Natural killer cell (primary cell): ENCODE measurements at places on chromosomes 7 and 10. TPM values are rescaled to one million over a fixed set of nuclear protein-coding genes. Genes with fewer than 3 reads are reported as not detected.

DNA sequence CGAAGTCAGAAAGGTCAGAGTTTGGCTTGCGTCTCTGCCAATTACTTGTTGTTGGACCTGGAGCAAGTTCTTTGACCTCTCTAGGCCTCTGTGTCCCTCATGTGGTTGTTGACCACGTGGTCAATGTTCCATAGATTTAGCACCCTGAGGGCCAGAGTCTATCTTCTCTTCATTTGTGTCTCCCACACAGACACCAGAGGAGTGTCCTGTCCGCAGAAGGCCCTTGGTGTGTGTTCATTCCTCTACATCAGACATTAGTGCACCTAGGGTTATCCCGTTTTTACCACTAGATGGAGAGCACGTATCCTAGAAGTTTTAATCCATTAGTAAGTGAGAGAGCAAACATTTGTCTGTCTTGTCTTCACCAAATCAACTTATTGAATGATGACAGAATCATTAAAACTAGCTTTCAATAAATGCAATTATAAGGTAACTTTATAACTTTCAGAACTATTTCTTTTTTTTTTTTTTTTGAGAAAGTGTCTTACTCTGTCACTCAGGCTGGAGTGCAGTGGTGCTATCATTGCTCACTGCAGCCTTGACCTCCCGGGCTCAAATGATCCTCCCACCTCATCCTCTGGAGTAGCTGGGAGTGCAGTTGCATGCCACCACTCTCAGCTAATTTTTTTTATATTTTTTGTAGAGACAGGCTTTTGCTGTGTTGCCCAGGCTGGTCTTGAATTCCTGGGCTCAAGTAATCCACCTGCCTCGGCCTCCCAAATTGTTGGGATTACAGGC is 122.5 kb upstream of the ANKRD1 start:
- DNase-seq: peak; percentile 12

PPP1R17 gene
- total RNA-seq: not detected

NANOS1 gene
- not detected for total RNA-seq

GRCh38 chr10:33334153-33334804 is at the start of gene NRP1:
NRP1 (minus strand) TSS chr10:33334667; CDS start chr10:33334382, 285 bp downstream.
- no peak for DNase-seq

GRCh38 chr7:106464651-106465050 is 179.9 kb upstream of the NAMPT start:
- DNase-seq: no peak

DNA sequence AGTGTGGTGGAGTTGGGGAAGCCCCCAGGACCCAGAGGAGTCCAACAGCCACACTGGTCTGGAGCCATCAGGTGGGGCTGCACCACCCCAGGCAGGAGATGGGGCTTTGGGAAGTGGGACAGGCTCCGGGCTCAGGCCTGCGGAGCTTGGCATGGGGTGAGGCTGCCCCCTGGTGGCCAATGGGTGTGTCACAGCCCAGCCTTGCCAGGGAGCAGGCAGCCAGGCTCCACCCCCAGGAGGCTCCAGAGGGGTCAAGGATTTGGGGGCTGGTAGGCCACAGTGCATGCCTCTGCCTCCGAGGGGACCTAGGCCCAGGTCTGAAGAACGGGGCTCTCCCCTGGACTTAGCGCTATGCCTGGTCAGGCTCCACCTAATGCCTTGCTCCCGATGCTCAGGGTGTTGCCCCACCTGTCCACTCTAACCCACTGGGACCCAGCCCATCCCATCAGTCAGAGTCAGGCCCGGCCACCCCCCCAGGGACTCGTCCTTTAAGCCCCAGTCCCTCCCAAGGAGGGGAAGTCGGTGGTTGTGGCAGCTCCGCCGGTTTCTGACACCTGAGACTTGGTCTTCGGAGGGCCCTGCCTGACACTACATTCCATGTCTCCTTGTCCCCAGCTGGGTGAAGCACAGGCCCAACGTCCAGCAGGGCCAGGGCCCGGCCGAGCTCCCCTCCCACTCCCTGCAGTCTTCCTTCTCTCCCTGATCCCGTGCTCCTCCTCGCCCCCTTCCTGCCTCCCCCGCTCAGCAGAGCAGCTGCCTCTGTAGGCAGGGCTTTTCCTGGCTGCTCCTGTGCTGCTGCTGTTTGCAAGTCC is 11.3 kb upstream of the SAMD8 start:
- DNase-seq: peak; percentile 89

GRCh38 chr10:58023341-58024073 is 244.2 kb downstream of the IPMK start:
- DNase-seq: no peak

DNA sequence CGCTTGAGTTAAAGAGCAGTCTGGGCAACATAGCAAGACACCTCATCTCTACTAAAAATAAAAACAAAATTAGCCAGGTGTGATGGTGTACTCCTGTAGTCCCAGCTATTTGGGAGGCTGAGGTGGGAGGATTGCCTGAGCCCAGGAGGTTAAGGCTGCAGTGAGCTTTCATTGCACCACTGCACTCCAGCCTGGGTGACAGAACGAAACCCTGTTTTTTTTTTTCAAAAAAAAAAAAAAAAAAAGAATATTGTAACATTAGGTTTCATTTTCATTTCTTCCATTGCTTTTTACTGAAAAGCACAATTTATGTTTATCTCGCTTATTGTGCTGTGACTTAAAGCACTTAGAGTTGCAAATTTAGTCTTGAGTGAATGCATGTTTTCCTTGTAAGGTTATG is 80.0 kb downstream of the MLLT10 start:
- peak; percentile 12 for DNase-seq

MYO1G gene
- 371 TPM for total RNA-seq

GRCh38 chr7:64951250-64951848 is 39.5 kb downstream of the ZNF117 start:
- DNase-seq: no peak

PIP gene
- not detected for total RNA-seq

GRCh38 chr10:52950578-52950977 is 178.0 kb upstream of the MBL2 start:
- no peak for DNase-seq

CYP3A7 gene
- not detected for total RNA-seq

NYAP1 gene
- 0.13 TPM for total RNA-seq

DNA sequence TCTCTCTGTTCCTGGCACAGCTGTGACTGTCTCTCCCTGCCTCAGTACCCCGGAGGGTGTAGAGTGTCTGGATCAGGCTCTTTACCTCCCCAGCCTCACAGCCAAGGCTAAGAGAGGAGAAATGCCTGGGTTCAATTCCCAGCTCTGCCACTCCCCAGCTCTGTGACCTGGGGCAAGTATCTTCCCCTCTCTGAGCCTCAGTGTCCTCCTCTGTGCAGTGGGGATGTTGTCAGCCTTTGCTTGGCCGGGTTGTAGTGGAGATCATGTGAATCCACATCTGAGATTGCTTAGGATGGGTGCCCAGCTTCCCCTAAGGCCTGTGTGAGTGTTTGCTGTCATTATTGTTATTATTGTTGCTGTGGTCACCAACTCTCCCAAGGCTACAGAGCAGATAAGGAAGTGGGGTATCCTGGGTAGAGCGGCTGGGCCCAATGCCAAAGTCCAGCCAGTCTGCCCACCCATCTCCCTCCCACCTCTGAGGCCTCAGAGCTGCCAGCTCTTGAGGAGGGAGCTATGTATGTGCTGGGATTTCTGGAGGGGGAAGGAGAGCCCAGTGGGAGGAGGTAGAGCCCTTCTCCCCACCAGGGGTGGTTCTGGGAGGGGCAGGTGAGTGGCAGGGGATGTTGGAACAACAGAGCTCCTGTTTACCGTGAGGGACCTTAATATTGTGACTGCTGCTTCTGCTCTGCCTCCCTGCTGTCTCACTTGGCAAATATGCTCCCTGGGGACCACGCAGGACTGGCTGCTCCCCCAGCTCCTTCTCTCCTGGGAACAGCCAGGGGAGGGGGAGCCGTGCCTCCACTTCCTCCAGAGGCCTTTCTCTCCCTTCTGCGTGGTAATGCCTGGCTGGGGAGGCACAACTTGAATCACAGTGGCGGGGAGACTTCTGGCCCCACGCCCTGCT is 170.5 kb downstream of the RPS24 start:
- no peak for DNase-seq

ARPC1A gene
- total RNA-seq: 38.1 TPM

GRCh38 chr7:22781230-22781711 is 41.4 kb downstream of the TOMM7 start:
- no peak for DNase-seq

DNA sequence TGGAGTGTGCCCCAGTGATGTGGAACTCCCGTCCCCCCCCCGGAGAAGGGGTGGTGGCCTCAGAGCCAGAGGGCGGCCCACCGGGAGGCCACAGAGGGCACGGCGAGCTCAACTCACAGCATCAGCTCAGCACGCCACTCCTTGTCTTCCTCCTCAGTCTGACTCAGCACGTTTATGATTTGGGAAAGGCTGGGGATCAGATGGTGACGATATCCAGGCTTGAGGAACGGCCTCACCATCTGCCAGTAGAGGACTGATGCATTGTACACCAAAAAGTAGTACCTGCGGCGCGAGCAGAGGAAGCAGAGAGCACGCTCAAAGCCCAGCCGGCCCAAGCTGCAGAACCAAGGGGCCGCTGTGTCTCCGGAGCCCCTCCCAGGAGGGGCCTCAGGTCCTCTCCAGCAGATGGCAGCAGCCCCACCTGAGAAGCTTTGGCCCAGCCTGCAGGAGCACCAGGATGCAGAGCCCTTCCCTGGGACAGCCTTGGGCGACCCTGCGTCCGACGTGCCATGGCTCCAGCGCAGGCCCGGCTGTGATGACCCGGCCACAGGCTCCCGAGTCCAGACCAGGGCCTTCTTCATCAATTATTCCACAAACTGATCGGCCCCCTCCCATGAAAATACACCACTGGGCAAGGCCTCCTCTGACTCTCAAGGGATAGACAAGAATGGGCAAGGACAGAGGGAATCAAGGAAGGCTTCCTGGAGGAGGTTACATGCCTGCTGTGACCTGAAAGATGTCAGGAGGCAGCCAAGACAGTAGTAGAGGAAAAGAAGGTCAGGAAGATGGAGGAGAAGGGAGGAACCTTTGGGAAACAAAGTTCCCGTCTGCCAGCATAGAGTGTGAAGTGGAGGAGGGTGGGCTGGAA is 3.7 kb downstream of the CFAP46 start:
- DNase-seq: peak; percentile 9

GRCh38 chr7:139526578-139527544 is 3.4 kb downstream of the CLEC2L start:
- no peak for DNase-seq

HOXA11 gene
- not detected for total RNA-seq

GRCh38 chr10:103064956-103065355 is 128.1 kb downstream of the NT5C2 start:
- DNase-seq: no peak

- DNase-seq: no peak
Observed at GRCh38 chr7:144579687-144580086, 176.2 kb upstream of the NOBOX start.

DNA sequence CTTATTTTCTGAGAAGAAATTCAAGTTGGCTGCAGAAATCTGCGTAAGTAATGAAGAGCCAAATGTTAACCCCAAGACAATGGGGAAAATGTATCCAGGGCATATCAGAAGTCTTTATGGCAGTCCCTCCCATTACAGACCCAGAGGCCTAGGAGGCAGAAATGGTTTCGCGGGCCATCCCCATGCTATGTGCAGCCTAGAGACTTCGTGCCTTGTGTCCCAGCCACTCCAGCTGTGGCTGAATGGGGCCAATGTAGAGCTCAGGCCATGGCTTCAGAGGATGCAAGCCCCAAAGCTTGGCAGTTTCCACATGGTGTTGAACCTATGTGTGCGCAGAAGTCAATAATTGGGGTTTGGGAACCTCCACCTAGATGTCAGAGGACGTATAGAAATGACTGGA is 131.9 kb downstream of the GPR37 start:
- no peak for DNase-seq

GRCh38 chr10:108521827-108522492 is 1357.5 kb upstream of the SORCS1 start:
- DNase-seq: no peak

ACTA2 gene
- total RNA-seq: 5.0 TPM

FOXI2 gene
- not detected for total RNA-seq

DNA sequence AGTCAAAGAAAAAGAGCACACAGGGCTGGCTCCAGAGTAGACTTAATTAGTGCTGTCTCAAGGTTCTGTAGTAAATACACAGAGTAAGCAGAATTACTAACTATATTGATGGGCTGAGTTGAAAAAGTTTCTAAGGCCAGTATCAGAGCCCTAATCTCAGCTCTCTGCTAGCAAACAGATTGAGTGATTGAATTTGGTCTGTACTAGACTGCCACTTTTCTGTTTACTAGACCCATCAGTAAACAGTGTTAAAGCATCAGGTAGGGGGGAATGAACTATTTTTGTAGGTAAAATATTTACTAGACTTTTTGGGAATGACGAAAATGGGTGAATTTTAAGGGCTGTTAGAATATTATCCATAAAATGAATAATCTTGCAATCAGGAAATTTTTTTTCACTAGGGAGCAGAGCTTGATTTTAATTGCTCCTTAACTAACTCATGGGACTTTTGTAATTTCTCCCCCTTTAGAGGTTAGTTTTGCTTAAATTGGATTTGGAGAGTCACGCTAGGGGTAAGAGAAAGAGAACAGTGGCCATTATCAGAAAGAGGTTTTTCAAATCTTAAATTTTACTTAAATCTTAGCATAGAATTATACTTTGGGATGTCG is 37.3 kb upstream of the RASGEF1A start:
- DNase-seq: no peak

LFNG gene
- 176 TPM for total RNA-seq

GRCh38 chr10:111116762-111117445 is 40.1 kb downstream of the ADRA2A start:
- no peak for DNase-seq

DNA sequence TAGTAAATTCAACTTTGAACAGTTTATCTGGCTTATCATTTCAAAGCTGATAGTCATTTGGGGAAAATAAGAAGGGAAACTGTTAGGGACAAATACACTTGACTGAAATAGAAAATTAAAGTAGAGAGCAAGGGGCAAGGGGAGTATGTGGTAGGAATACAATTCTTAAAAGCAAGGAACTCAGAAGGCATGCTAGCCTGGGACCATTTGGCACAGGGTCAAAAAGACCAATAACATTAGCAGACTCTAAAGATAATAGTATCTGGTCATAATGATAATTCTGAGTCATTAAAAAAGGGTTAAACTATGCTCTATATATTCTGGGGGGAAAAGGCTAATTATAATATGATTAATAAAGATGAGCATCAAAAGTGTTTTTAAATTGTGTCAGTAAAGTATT is 112.2 kb downstream of the CNOT4 start:
- no peak for DNase-seq

DNA sequence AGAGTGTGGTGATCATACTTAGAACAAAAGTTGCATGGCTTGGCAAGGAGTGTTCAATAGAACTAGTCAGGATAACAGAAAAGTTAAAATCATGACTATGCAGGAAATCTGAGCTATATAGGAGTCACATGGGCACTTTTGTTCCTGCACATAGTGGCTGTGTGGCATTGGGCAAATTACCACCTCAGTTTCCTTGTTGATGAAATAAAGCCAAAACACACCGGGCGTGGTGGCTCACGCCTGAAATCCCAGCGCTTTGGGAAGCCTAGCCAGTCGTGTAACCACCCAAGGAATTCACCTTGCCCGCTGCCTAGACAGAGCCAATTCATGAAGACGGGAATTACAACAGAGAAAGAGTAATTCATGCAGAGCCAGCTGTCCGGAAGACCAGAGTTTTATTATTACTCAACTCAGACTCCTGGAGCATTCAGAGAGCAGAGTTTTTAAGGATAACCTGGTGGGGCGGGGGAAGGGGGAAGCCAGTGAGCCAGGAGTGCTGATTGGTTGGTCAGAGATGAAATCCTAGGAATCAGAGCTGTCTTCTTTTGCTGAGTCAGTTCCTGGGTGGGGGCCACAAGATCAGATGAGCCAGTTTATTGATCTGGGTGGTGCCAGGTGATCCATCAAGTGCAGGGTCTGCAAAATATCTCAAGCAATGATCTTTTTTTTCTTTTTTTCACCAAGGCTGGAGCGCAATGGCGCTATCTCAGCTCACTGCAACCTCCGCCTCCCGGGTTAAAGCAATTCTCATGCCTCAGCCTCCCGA is 6.4 kb upstream of the MKRN1 start:
- no peak for DNase-seq
